Activated CD4-positive, CD25-positive, alpha-beta regulatory T cell (primary cell): ENCODE measurements at places on chromosomes 6 and 20.

GRCh38 chr6:14671261-14671681 is 553.7 kb downstream of the CD83 start:
- DNase-seq = no peak

DNA sequence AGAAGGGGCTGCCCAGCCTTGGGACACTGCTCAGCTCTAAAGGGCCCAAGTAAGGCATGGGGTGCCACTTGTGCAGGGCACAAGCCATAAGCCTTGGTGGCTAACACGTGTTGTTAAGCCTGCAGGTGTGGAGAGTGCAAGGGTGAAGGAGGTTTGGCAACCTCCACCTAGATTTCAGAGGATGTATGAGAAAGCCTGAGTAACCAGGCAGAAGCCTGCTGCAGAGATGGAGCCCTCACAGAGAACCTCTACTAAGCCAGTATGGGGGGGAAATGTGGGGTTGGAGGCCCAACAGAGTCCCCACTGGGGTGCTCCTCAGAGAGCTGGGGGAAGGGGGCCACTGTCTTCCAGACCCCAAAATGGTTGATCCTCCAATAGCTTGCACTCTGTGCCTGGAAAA is 32.6 kb downstream of the SERINC1 start:
- DNase-seq = no peak

DNA sequence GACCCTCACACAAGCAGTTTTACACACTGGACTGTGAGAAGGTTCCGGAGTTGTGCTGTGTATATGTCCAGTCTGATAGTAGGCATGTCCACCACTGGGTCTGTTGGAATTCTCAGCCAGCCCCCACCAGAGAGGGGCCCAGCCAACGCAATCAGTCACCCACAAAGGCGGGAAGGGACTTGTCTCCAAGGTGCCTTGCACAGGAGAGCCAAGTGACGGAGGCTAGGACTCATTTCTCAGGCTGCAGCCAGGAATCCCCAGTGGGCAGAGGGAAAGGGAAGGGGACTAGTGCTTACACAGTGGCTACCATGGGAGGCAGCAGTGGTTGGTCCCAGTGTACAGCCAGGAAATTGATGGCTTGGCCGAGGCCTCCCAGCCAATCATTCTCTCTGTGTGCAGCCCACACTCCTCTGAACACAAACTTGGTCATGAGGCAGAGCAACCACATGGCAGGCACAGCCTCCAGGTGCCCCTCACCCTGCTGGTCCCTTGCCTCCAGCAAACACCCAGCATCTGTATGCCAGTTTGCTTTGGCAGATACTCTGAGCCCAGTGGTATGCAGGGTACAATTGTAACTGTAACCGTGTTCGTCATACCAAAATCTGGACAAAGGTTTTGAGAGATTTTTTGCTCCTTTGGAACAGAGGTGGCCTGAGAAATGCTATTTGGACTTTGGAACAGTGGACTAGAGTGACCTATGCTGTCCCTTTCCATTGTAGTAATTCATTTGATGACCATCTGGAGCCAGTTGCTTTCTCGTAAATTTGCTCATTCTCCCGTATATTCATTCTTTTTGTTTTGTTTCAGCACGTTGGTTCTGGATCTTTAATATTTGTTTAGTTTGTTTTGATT is 72.9 kb upstream of the MYL9 start:
- DNase-seq = no peak

GRCh38 chr6:53529324-53530036 is 15.4 kb downstream of the GCLC start:
- no peak for DNase-seq

GRCh38 chr20:24915892-24916291 is 33.2 kb upstream of the CST7 start:
- no peak for DNase-seq

DNA sequence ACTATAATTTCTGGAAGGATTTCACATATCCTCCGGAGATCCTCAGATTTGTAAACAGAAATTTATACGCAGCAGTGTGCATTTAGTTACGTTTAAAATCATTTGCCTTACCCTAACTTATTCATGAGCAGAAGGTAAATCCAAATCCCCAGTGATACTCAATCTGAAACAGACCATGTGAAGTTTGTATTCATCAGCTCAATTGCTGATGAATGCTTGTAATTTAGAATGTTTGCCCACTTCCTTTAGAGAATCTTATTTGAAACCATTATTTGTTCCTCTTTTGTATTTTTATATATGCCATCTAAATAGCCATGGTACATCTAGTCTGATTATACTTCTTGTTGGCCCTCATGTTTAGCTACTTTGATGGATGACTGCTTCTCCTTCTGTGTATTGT is 15.4 kb downstream of the TAAR1 start:
- no peak for DNase-seq

- no peak for DNase-seq
These were observed 735.7 kb downstream of the KIF16B start for GRCh38 chr20:15837563-15837962.

DNA sequence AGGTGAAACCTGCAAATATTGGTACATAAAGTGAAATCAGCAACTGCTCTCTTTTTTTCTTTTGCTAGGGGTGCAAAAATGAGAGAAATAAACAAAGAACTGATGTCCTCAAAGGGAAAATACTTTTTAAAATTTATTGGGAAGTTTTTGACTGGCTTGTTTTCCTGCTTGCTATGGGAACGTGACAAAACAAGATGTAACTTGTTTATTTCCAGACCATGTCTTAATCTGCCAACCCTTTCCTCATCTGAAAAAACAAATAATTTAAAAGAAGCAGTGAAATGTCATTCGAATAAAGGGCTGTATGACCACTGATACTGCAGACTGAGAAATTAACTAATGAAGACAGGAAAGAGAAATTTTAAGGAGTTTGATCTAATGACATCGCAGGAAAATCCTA is 221.9 kb downstream of the CBLN4 start:
- no peak for DNase-seq

GRCh38 chr6:101232961-101233360 is 160.5 kb upstream of the GRIK2 start:
- no peak for DNase-seq

DNA sequence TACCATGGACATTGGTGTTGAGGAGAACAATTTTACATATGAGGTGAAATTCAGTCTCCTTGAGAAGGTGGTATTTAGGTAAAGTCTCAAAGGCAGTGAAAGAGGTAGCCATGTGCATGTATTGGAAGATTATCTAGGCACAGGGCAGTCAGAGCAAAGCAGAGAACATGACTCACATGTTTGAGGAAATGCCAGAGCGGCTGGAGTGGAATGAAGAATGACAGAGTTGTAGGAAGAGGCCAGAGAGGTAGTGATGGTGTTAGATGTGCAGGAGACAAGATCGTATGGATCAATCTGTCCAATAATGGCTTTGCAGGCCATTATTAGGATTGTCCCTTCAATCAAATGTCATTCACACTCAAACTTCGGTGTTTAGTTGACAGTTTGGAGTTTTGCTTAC is 449.4 kb upstream of the PTCHD4 start:
- DNase-seq = no peak

- DNase-seq = no peak
These were observed 237.5 kb upstream of the TAB2 start for GRCh38 chr6:149079911-149080491.

DNA sequence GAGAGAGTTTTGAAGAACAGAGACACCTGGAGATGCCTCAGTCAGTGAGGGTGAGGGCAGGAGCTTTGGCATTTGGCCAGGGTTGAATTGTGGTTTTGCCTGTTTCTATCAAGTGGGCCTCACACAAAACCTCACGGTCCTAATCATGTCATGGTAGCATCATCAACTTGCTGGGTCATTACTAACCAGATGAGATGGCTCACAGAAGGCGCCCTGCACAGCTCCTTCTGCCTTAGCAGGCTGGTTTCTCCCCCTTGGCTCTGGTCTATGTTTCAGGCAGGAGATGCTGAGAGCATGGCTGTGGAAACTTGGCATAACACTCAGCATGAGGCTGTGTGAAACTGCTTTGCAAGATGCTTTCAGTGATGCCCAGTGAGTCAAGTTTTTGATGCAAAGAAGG is 99.3 kb downstream of the LRRC1 start:
- no peak for DNase-seq

DNA sequence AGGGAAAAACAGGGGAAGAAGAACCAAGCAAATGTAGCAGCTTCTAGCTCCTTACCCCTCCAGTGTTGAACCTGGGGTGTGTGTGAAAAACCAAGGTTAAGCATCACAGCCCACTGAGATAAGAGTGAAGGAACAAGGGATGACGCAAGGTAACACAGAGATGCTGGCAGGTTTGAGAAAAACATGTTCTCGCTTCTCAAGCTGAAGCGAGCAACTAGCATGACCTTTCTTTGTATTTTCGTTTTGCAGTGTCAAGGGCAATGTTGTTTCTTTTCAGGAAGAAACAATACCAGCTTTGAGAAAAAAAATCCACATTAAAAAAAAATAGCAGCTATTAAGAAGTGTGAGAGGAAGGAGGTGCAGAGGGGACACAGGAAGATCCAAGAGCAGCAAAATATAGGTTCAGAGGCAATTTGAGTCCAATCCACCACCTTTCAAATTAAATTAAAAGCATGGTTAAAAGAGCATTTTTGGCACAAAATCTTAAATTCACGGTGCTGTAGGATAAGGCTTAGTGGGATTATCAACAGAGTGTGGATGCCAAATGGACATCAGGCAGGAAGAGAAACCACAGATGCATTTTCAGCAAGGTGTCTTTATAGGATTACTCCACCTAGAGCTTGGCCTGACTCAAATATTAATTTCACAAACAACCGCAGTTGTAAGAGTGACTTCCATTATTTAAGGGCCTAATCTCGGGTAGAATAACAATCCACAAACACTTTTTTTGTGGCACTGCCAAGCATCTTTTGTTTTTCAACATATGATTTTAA is 70.9 kb downstream of the SYNE1 start:
- DNase-seq = no peak

DNA sequence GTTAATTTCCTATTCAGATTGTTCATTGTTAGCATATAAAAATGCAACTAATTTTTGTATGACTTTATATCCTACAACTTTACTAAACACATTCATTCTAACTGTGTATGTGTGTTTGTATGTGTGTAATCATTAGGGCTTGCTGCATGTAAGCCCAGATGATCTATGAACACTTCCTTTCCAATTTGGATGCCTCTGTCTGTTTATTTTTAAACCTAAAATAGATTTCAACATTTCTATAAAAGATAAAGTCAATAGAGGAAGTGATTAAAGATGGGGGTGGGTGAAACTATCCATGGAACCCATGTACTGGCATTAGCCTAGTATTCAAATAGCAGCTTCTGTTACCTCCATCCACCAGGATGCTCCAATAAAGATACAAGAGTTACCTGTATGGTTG is 15.7 kb upstream of the AKAP12 start:
- DNase-seq = no peak

- DNase-seq = no peak
These were observed 103.5 kb upstream of the PTPRT start for GRCh38 chr20:43293068-43293786.

- no peak for DNase-seq
These were observed 101.4 kb downstream of the BMP2 start for GRCh38 chr20:6868861-6869260.
